ENCODE measurements at places on chromosomes 7 and 10. TPM values are rescaled to one million over a fixed set of nuclear protein-coding genes. Genes with fewer than 3 reads are reported as not detected.

DNA sequence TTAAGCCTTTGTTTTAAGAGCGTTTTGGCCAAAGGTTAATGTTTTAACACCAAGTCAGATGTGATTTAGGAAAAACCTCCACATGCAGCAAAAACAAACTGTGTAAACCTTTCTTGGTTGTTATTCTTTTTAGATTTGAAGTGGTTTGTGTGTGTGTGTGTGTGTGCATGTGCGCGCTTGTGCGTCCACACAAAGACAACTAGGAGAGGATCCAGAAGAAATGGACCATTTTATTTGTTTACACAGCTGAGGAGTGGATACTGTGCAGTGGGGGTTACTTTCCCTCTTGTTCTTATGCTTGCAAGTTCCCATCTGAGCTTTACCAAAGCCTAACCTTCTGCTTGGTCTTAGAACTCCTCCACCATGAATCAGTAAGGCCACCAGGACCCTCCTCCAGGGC is 20.0 kb downstream of the TCF7L2 start:
- DNase-seq, result no peak

DNA sequence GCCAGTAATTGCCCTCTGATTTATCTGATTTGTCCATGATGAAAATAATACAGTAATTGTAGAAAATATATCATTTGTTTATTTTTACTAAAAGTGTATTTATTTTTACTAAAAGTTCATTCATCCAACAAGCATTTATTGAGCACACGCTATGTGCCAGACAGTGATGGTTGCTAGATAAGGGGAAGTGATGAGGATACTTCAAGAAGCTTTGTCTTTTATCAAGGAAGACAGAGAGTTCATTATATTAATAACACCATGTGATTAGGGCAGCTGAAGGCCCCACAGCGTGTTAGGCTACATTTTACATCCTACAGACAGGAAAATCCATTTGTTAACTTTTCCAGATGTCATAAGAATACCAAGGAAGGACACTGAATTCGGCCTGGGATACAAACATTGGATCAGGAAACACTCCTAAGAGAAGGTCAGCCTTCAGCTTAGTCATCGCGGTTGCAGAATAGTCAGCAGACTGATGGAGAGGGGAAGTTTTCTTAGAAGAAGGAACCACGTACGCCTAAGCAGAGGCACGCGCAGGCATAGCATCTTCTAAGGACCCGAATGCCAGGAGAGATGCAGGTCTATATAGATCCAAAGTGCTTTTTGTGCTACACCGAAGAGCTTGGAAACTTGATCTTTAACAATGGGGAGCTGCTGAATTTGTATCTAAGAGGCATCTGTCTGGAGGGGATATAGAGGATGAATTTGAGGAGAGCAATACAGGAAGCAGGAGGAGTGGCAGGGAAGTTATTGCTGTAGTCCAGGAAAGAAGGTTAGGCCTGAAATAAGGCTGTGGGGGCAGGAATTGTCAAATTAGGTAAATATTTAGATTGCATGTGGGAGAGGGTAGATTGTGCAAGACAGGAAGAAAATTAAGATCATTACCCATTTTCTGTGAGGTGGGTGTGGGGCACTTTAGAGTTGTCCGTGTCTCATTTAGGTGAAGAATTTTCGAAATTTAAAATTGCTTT is 85.7 kb downstream of the LRGUK start:
- DNase-seq, result peak; percentile 36

GRCh38 chr7:55552320-55553023 is 19.8 kb downstream of the VOPP1 start:
- no peak for DNase-seq

DNA sequence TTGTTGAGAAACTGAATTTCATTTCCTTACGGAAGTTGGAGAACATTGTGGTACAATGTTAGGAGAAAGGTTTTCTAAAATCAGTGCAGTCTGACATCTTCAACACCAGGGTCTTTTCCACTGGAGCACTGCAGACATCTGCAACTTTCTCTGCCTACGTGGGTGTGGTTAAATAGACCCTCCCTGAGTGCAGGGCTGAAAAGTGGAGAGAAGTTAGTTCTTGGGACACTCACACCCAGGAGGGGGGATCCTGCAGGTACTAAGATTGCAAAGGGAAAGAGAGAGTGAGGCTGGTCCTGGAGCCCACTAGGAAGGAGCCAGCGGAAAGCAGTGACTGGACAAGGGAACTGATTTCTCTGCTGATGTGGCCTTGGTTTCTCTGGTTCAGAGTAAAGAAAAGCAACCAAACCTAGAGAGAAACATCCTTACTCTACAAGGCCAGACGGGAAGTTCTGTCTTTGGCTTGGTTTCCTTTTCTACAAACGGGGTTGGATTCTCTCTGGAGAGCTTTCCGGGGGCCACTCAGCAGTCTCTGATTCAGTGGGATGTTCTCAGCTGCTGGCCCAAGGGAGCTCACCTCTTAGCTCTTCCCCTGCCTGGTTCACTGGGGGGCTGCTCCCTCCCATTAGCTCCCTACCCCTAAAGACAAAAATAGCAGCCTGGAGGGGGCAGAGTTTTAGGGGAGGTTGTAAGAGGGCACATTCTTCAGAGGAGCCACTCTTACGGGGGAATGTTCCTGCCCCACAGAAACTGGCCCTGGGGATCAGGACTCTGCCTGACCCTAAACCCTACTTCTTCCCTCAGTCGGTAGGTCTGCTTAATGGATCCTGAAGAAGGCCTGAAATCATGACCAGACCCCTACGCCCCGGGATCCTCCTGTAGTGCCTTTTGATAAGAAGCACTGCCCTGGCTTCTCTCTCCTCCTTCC is 2.7 kb downstream of the UPP1 start:
- DNase-seq, result no peak

- no peak for DNase-seq
Measured at GRCh38 chr7:105612806-105613205, 31.5 kb upstream of the EFCAB10 start.

The CALML5 gene
- not detected for total RNA-seq

All from body of pancreas (tissue), 4 donors.